ENCODE measurements at places on chromosomes 16 and 17.

DNA sequence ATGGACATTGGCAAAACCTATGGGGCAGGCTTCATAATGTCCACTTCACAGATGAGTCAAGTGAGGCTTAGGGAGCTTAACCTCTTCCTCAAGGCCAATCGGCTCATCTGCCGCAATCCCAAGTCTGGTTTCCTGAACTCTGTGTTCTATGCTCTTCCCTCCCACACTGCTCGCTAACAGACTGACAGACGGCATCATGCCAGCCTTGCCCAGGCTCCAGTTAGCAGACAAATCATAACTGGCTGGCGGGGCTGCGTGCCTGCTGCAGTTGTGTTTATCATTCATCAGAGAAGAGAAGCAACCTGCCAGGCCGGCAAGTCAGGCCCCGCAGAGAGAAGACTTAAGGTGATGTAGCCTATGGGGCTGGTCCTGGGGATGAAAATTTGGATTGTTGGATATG is 216.2 kb upstream of the ASIC2 start:
- no peak for DNase-seq

DNA sequence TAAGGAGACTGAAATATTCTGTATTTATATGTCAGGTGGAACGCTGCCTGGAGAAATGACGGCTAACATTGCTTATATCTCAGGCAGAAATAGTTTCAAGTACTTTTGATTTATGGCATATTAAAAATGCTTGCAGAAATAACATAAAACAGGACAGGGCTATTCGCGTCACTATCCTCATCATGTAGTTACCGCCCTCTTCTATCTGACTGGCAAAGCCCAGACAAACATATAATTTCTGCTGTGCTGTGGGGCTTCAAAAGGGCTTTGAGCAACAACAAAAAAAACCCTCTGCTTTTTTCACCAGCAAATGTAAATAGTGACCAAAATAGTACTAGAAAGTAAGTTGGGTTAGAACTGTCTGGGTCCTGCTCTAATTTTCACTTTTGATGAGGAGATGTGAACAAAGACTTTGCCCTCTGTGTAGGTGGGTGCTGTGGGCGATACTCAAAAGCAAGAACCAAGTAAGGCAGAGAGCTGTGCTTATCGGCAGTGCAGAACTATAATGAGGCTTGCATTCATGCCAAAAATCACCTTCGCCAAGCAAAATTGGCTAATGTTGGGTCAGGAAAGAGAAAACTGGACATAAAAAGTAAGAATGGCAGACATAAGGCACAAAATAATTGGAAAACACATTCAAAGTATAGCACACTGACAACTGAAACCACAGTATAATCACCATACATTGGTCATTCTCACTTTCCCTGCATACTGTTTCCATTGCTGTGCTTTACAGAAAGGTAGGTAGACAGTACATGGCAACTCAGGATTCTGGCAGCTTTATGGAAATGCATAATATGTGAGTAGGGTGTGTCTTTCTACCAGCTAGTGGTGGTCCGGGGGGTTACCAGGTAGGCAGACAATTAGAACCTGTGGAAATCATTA is 151.2 kb upstream of the AXIN2 start:
- DNase-seq: no peak

DNA sequence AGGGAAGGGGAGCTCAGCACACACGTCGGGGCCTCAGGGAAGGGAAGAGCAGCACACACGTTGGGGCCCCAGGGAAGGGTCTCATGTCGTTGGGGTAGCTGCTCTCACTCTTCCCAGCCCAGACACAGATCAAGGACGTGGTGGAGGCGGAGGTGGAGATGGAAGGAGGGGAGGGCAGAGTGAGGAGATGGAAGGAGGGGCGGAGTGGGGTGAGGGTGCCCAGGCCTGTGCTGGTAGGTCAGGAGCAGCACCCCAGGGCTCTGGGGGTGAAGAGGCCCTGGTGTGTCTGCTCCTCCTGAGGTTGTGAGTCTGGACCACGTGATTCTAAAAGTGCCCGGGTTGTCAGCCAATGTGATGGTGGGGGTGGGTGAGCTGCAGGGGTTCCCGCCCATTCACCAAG is 14.9 kb downstream of the CLCN7 start:
- no peak for DNase-seq

DNA sequence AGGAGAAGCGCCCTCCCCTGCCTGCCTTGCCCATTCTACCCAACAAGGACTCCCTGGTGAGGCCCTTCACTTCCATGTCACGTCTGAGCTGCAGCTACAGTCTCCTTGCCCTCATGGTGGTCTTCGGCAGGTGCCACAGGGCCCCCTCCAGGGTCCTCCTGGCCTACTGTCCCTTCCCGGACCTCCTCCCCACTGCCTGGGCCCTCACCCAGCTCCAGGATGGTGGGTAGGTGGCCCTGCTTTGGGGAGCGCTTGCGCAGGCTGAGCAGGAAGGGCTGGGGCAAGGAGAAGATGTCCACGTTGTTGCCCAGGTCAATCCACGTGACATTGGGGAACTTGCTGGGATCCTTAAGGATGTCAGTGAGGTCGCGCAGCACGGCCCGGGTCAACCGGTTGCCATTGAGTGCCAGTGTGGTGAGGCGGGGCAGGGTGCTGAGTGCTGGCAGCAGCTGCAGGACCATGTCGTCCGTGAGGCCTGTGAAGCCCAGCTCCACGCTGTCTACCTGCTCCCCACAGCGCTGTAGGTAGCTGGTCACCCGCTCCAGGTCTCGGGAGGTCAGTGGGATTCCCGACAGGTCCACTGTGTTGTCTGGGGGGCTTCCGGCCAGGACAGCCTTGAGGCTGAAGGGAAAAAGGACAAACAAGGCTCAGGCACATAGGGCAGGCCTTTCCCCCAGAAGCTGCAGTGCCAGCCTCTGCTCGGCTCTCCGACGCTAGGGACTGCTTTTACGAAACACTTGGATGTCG is 28.3 kb downstream of the TRPV2 start:
- DNase-seq: no peak

DNA sequence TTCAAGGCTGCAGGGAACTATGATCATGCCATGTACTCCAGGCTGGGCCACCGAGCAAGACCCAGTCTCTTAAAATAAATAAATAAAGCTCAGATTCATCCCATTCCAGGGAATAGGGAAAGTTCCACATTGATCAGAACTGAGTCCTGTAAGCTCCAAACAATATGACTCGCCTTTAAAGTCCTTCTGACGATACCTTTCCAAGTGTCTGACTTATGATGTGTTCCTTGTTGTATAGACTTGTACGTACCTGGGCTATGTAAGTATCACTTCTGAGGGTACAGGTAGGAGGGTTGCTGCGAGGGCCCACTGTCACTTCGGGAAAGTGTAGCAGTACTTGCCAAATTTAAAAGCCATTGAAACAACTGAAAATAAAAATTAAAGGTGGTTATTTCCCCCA is 252.8 kb downstream of the IRX3 start:
- DNase-seq: no peak

- DNase-seq: no peak
Measured at GRCh38 chr16:14004031-14004728, 66.9 kb upstream of the MRTFB start.

DNA sequence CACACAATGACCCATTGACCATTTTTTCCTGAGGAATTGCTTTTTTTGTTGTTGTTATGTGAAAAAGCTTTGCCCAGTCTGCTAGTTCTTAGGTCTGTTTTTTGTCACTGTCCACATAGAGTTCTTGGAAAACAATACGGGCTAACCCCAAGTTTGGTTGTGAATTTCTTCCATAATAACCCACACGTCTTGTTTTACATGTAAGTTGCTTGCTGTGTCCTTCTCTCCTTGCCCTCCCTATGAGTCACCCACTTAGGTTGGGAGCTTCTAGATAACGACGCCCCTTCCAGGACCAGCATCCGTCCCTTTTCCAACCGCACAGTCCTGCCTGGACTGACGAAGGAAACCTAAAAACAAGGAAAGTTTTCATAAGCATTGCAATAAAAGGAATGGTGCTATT is 175.3 kb upstream of the HS3ST3A1 start:
- no peak for DNase-seq

DNA sequence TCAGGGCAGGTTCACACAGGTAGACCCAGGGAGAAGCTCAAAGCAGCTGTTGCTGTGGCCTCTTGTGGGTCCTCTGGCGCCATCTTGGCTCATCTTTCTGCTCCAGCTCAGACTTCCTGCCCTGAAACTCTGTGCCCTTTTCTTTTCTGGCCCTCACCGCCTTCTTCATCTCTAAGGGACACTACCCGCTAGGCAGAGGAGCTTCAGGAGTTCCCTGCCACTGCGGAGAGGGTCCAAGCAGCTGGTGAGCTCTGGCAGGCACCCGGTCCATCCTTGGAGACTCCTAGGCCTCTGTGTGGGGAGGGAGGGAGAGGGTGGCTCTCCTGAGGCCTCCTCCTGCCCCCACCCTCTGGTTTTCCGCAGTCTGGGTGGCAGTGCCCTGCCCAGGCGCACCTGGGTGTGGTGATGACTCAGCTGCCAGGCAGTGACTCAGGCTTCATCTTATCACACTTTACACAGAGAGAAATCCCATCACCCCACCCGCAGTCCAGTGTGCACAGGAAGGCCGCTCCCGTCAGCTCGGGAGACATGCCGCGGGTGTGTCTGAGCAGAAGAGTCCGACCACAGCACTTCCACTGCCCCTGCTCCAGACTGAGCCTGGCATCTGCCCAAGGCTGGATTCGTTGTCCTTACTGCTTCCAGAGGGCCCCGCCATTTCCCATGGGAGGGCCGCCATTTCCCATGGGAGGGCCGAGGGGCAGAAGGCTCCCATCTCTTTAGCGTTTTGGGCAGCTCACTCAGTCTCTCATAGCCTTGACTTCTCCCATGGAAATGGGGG is 7.3 kb downstream of the NT5C start:
- DNase-seq: no peak

DNA sequence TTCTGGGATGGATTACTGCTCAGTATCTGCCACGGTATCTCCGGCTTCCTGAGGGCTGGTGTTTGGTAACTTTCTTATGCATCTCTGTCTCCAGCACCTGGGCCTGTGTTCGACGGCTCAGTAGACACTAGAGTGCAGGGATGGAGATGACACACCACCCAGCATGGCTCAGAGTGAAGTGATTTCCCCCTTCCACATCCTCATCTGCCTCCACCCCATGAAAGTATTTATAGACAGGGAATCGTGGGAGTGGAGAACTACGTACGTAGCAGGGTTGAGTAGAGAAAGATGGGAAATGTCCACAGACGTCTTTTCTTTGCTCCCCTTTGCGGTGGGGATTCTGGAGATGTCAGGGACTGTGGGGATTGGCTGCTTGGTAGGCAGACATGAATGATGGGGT is 11.8 kb upstream of the SLC25A19 start:
- no peak for DNase-seq

- DNase-seq: no peak
Measured at GRCh38 chr17:82419540-82419939, 1.2 kb upstream of the OGFOD3 start.

GRCh38 chr17:78414178-78415162 is 36.0 kb downstream of the PGS1 start:
- DNase-seq: no peak

DNA sequence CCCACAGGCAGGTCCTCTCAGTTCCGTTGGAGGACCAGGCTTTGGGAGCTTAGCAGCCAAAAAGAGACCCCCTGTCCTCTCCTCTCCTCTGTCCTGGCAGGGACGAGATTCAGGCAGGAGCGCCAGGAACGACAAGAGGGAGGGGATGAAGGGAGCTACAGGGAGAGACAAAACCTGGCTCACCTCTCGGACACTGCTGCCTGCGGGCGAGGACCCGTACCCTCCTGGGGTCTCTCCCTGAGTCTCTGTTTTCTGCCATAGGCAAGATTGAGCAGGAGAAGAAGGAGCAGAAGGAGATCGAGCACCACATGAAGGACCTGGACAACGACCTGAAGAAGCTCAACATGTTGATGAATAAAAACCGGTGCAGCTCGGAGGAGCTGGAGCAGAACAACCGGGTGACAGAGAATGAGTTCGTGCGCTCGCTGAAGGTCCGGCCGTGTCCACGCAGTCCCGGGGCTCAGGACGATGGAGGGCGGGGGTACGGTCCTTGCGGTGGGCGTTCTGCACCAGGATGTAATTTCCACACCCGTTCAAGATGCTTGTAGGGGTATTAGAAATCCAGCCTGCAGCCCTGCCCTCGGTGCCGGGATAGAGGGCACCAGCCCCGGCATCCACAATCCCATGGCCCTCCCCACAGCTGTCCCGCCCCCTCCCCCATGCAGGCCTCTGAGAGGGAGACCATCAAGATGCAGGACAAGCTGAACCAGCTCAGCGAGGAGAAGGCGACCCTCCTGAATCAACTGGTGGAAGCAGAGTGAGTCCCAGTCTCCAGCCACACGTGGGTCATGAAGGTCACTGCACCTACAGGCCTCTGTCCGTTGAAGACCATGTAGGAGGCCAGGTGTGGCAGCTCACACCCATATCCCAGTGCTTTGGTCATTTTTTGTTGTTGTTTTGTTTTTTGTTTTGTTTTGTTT is 13.8 kb upstream of the GAA start:
- DNase-seq: no peak

- DNase-seq: no peak
Measured at GRCh38 chr16:57153841-57154240, 32.0 kb downstream of the PSME3IP1 start.

GRCh38 chr16:51114382-51114781 is 36.7 kb downstream of the SALL1 start:
- no peak for DNase-seq

GRCh38 chr16:53098526-53099317 is 43.9 kb downstream of the CHD9 start:
- DNase-seq: peak; percentile 61

DNA sequence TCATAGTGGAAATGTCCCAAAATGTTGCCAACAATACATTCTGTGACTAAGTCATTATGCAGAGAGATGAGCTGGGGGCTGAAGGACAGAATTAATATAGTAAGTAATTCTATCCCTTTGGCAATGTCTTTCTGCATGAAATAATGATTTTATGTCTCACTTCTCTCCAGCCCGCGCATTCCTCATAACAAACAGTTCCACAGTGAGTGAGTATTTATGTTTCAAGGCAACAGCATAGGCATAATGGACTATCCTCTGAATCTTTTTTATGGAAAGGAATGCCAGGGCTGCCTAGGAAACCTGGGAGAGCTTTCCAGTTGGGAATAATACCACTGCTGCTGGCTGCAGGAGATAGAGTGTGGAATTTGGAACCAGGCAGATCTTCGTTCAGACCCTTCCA is 477.7 kb downstream of the HS3ST4 start:
- DNase-seq: no peak

- no peak for DNase-seq
Measured at GRCh38 chr17:40600486-40601046, 35.3 kb upstream of the CCR7 start.

- DNase-seq: no peak
Measured at GRCh38 chr16:4900036-4900435, 36.9 kb downstream of the PPL start.
